ENCODE measurements at places on chromosomes 12 and 14.

- no peak for DNase-seq
Measured at GRCh38 chr12:94749455-94749854, 99.1 kb upstream of the TMCC3 start.

DNA sequence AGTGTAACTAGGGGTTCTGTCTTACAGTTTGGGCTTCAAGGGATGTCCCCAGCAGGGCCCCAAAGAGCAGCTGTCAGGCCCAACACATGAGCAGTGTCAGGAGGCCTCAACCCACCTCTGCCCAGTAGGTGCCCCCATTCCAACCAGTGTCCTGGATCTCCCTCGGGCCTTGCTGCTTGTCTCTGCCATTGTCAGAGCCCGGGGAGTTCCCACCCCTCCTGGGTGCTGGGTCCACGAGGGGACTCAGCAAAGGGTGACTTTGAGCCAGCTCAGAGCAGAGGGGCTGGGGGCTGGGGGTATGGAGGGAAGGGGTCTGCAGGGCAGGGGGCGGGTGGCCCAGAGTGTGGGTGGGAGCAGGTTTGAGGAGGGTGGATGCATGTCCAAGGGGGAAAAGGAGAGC, 18.0 kb upstream of the BEGAIN start:
- no peak for DNase-seq

DNA sequence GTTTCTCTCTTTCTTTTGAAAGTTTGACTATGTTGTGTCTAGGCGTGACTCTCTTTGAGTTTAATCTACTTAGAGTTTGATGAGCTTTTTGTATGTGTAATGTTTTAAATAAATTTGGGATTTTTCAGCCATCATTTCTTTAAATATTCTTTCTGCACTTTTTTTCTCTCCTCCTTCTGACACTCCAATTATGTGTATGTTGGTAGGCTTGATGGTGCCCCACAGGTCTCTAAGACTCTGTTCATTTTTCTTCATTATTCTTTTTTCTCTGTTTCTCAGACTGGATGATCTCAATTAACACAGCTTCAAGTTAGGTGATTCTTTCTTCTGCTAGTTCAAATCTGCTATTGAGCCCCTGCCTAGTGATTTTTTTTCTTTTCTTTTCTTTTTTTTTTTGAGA, 14.5 kb upstream of the CCND2 start:
- DNase-seq: no peak

DNA sequence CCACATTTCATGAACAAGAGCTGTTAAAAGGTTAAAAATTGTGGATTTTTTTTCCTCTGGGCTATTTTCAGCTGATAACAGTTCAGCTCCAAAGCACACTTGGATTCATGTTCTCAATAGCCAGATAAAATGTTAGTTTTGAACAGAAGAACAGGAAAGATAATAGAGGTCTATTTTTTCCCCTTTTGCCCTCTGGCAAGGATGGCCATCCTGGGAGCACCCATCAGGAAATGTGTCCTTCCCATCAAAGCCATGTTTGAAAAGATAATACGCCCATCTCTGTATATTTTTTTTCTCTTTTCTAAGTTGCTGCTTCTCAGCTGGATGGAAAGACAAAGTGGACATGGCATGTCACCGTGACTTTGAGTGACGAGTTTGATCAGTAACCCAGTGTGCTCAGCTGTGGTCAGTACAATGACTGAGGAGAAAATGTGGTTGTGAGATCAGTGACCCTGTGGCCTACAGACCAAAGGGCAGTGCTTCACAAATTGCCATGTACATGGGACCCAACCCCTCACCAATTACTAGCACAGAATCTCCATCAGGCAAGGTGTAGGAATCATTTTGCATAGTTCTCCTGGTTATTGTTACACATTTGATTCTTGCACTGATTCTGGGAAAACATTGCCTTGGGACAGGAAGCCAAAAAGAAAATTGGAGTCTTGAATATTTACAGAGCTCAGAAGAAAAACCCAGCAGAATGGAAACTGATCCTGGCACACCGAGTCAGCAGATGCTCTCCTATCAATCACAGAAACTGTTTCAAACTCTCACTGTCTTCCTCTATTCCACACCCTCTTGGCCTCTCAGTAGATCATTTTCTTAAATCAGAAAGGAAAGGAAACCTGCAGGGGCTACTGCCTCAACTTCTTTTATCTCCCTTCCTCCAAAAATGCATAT, 64.3 kb downstream of the ANO6 start:
- DNase-seq: no peak

DNA sequence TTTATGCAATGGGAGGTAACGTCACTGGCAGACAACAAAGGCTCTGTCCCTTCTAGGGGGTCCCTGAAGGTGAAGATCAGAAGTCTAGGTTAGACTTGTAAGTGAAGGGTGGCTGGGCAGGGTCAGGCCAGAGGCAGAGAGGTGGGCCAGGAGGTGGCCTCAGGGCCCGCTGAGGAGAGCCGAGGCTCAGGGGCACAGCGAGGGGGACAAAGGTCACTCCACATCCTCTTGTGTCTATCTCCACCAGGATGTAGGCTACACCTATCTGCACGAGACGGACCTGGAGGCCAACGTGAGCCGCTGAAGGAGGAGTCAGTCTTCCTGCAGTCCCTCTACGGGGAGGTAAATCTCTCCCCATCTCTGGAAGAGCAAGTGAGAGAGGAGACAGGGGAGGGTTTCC, 20.3 kb downstream of the KRT85 start:
- DNase-seq: no peak

- no peak for DNase-seq
Measured at GRCh38 chr14:31265701-31266398, 58.3 kb upstream of the HECTD1 start.

Measured in cardiac septum (tissue), 1 donor.